Fibroblast of the conjunctiva (primary cell): ENCODE measurements at places on chromosomes 3 and 15.

DNA sequence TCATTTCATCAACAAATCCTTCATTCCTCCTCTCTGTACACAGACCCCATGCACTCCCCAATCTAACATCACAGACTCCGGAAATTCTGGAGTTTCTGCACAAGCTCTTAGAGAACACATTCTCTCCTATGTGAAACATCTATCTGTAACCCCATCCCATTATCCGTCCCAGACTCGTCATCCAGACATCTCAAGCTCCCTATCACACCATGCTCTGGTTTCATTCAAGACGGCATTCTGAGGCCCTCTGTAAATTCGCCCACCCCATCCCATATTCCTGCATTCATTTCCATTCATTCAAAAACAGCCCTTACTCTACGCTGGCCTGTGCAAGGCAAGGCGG, 575 bp downstream of the LEO1 start:
- DNase-seq, result no peak

GRCh38 chr3:112786002-112786590, 60.6 kb downstream of the CD200R1L start:
- no peak for DNase-seq

DNA sequence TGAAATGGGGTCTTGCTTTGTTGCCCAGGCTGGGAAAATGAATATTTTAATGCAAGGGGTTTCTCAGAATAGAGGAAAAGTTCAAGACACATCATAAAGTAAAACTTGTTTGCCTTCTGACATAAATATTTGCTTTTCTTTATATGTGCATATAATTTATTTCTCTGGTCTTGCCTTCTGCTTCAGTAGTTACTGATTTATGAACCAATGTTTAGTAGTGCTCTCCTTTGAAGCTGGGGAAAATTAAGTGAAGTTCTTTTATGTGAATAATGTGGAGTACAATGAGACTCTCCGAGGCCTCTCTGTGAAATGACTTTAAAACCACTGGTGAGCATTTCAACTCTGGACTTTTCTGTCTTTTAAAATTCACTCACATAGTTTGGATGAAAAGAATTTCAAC, 55.6 kb downstream of the MAGI1 start:
- DNase-seq, result no peak

GRCh38 chr15:90013503-90013937, 12.4 kb downstream of the ZNF710 start:
- no peak for DNase-seq

- no peak for DNase-seq
Measured at GRCh38 chr3:54138937-54139547, 16.7 kb downstream of the CACNA2D3 start.

DNA sequence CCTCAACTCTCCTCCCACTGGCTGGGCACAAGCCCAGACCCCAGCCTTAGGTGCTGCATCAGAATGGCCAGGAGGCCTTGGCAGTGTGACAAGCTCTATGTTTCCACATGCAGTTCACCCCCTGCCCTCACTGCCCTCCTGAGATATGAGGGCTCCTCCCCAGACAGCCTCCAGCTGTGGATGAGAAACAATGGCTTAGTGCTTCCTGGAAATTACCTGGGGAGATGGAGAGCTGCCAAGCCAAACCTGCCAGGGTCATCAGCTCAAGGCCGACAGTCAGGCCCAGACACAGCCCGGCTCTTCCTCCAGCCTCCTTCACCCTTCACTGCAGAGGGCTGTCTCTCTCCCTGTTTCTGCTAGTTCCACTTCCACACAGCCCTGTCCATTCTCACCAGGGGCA, 76.3 kb downstream of the MYLK start:
- no peak for DNase-seq
